ENCODE measurements at places on chromosomes 3 and 15.

DNA sequence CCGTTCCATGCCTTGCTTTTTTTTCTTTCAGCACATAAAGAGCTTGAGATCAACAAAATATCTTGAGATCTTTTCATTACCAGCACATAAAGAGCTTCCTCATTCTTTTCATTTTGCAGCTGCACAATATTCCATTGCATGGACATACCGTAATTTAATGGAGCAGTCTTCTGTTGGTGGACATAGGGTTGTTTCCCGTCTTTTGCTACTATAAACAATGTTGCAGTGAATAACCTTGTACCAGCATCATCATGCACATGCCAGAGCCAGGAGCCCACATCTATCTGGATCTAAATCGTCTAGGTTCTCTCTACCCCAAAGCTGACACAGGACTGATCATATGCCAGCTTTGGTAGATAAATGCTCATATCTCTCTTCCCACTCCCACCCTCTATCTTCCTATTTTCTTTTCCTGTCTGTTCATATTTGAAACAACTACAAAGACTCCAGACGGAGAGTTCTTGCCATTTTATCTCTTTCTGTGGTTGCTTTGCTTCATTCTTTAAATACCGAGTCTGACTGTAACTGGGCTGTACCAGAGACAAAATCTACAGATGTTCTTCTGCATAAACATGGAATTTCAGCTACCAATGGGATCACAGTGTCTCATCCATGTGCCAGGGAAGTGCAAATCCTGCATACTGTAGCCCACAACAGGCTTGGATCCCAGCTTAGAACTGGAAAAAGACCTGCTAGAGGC, 47.1 kb upstream of the AKAP13 start:
- DNase-seq = peak; percentile 32

DNA sequence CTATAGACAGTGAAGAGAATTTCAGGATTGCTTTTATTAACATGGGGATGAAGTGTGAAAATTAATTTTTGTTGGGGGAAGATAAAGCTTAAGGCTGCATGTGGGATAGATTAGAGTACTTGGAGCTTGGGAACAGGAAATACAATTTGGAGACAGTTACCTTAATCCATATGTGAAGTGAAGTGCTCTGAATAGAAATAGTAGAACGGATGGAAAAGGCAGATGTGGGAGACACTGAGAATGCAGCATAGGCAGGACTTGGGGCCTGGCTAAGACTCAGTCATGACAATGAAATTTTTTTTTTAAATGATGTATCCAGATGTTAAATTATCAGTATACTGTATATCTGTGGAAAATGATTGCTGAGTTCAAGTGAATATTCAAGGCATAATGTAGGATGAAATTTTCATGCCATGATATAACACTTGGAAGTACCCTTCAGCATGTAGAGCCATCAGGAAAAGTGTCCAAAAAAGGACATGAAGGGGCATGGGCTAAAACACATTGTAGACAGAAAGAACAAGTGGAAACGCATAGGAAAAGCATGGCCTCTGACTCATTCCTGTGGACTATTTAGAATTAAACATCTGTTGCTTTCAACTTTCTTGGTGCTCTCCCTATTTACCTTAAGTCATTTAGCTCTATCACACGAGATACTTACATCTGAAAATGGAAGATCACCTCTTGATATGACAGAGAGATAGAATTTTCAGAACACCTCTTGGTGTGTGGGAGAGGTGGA, 134.8 kb downstream of the RBMS3 start:
- no peak for DNase-seq

GRCh38 chr3:70250492-70250891, 61.9 kb downstream of the MDFIC2 start:
- no peak for DNase-seq

- no peak for DNase-seq
These were observed 31.9 kb downstream of the RAB8B start for GRCh38 chr15:63221346-63221745.

GRCh38 chr3:55742022-55742831, 255.1 kb upstream of the WNT5A start:
- no peak for DNase-seq

DNA sequence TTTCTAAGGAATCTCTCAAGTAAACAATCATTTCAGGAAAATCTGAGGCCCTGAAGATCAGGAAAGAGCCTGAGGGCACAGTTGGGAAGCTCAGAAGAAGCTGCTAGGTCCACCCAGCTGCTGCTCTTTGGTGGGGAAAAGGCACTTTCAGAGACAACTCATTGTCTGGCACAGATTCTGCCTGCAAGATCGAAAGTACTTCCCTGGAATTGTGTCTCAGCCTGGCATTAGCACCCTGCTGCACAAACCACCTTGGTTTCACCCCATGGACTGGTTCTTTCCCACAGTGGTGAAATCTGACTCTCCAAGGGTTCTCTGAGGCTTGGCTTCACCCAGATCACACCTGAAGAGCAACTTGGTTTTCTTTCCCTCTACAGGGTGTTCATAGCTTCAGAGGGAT, 18.7 kb downstream of the THRB start:
- no peak for DNase-seq

DNA sequence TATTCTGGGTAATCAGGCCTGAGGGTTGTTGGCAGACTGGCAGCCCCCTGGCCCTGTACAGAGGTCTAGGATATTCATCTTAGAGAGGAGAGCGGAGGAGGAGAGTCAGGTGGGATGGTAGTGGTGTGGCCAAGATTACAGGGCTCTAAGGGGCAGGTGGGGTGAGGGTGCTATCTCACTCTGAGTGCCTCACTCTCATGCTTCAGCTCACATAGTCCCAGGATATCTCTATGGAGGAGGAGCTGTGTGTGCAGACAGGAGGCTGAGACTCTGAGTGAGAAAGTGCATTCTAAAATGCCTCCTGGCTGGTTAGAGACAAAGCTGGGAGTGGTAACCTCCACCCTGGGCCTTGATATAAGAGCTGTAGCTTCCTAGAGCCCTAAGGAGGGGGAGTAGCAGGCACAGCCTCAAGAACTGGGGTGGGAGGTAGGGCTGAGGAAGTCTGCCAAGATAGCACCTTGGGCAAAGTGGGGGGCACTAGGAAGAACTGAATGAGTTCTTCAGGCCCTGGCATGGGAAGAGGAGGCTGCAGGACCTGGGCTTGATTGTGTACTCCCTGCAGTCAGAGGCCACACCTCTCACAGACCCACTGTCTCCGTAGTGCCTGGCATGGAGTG, 39.9 kb downstream of the CLSTN2 start:
- DNase-seq = no peak

DNA sequence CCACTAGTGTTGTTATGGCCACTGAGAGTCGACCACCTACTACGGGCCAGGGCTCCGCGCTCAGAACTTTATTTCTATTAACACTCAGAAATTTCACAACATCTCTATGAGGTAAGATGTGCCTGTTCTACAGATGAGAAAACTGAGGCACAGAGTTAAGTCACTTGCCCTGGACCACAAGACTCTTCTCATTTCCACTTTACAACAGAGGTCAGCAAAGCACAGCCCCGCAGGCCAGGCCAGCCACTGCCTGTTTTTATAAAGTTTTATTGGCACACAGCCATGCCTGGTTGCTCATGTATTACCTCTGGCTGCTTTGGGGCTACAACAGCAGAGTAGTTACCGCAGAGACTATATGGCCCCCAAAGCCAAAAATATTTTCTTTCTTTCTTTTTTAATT, 503.6 kb downstream of the SHQ1 start:
- DNase-seq = no peak

- DNase-seq = peak; percentile 11
These were observed 24.6 kb downstream of the EBLN2 start for GRCh38 chr3:73086071-73086494.

GRCh38 chr3:2940062-2940461, 170.1 kb downstream of the IL5RA start:
- DNase-seq = no peak

- DNase-seq = no peak
These were observed 21.3 kb upstream of the P3H2 start for GRCh38 chr3:190142041-190142440.

GRCh38 chr3:13391308-13391707, 28.8 kb downstream of the NUP210 start:
- DNase-seq = no peak

DNA sequence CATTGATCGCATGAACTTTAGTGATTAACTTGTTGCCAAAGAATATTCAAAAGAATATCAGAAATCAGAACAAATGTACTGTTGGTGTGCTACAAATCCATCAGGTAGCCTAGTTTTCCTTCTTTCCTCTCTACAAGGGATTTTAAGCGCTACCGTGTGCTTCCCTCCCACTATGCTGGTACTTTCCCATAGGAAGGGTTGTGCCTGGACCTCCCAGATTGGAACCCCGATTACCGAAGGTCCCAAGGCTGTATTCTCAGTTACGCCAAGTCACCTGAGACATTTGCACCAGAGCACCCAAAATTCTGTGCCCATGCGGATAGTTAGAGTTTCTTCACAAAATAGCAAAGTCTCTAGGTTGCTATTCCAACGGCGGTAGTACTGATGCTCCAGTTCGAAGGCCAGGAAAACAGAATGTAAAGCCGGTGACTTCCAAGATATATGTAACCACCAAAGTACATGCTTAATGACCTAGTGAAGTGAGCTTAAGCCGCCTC, 23.4 kb upstream of the GATM start:
- no peak for DNase-seq

DNA sequence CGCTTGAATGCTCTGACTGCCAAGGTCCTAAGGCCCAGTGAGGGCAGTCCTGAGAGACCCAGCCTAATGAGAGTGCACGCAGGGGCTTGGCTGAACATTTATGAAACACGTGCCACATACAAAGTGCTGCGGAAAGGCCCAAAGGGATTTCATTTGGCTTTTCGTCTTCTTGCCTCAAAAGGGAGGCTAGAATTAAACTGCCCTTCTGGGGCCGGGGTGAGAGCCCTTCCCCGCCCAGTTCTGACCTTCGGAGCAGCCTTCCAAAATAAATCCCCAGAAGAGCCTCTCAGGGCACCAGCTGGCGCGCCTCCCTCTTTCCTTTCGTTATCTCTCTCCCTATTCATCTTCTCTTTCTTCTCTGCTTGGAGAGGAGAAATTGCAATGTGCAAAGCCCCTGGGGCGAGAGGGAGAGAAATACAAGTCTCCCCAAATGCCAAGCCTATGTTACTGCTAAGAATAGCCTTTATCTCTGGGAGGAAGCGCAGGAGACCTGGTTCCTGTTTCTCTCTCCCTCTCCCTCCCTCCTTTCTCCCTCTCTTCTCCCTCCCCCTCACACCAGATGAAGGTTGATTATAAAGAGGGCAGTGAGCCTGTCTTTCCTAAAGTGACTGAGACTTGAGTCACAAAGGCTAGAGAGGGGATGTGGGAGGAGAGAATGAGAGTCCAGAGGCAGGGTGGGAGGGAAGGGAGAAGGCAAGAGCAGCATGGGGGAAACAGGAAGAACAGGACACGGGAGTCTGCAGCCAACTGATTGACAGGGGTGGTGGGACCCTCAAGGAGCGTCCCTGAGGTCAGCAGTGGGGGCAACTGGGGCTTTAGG, 36.7 kb upstream of the NDUFB4 start:
- peak; percentile 45 for DNase-seq

- no peak for DNase-seq
These were observed 705.5 kb downstream of the DIPK2A start for GRCh38 chr3:144677103-144677502.

- no peak for DNase-seq
These were observed 228.3 kb downstream of the ABHD5 start for GRCh38 chr3:43919029-43919428.

DNA sequence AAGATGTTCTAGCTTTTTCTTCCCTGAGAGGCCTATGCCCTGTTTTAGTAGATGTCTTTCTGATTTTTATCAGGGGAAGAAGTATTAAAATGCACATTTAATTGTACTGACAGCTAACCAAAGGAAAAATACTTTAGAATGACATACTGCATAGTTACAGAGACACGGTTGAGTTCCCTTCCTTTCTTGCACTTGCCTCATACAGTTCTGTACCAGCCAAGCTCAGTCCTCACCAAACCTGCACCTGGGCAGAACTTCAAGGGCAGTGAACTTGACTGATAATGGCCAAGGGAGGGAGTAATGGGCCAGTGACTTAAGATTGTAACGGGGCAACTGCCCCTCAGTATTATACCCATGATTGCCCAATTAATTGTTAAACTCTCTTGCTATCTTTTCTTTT, 34.1 kb upstream of the RASGRP1 start:
- no peak for DNase-seq

DNA sequence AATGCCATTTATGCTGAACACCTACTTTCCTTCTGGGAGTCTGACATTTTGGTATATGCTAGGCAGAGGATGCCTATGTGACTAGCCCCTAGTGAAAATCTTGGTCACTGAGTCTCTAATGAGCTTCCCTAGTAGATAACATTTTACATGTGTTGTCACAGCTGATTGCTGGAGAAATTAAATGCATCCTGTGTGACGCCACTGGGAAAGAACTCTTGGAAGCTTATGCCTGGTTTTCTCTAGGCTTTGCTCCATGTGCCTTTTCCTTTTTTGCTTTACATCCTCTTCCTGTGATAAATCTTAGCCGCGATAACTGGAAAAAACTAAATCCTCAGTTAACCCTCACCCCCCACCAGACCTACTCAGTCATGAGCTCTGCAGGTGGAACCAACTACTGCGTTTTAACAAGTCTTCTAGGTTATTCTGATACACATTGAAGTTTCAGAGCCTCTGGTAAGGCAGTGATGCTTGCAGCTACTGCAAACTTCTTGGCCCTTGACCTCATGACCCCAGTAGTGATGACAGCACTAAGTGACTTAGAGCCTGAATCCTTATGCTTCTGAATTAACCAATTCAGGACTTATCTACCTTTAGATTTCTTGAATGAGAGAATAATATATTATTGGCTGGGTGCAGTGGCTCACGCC, 292.4 kb upstream of the SOX14 start:
- no peak for DNase-seq

GRCh38 chr15:47720555-47720954, 3.2 kb downstream of the SEMA6D start:
- DNase-seq = no peak

DNA sequence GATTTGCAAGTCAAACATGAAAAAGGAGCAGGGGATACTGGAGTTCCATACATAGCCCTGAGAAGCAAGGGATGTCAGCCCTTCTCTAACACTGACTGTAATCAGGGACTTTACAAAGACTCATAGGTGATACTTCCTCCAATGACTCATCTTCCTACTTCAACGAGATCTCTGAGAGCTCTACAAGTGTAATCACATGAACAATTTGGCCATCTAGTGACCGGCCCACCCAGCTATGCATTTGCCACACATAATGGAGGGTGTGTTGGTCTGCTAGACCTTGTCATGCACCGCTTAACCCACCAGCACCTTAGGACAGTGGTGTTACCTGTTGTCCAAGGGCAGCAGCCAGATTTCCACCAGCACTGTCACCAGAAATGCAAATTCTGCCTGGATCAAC, 75.3 kb downstream of the NCEH1 start:
- peak; percentile 64 for DNase-seq

Measured in SW 1271 (cell line).